Foreskin fibroblast (primary cell): ENCODE measurements at places on chromosomes 3 and 15.
A peak's percentile ranks its signal among the peaks of the same experiment; 100 is the strongest.

- no peak for DNase-seq
Observed at GRCh38 chr15:88012233-88012632, 244.3 kb downstream of the NTRK3 start.

GRCh38 chr15:76345583-76345879 lies 9.0 kb downstream of the ISL2 start:
- DNase-seq: no peak

DNA sequence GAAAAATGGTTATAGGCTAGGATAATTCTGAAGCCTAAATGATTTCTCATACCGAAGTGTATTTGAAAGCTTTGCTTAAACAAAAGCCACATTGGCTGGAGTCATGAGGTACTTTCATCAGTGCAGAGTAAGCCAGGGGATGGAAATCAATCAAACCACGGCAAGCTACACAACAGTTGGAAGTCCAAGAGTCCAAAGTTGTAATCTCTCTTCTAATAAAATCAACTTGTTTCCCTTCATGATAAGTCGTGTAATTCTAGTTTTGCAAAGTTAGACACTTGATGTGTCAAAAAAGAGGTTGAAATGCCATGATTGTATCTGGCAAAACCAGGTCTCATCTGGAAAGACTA lies 250.5 kb upstream of the VEPH1 start:
- DNase-seq: no peak

DNA sequence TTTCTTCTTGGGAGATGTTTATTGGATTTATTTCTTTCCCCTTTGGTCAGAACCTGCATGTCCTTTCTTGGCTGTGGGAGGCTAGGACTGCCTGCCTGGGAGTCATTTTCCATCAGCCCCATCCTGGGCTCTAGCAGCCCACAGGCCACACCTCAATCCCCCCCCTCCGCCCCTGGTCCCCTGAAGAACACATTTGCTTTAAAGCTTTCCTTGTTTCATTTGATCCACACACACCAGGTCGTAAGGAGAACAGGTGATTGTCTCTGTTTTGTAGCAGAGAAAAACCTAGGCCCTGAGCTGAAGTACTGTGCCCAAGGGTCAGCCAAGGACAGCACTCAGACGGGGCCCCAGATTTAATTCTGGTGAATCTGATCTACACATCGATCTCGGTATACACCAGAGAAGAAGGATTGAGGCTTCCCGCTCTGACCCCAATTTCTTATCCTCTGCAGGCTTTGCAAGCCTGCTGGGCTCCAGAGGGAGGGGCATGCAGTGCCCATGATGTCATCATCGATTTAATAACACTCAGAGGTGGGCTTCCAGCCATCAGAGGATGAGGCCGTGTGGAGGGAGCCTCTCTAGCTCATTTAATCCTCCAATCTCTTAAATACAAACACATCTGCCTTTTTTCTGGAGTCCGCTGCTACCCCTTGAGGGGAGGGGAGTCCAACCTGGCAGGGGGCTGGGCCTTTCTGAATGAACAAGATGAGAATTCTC lies 1.7 kb upstream of the CLN6 start:
- no peak for DNase-seq

DNA sequence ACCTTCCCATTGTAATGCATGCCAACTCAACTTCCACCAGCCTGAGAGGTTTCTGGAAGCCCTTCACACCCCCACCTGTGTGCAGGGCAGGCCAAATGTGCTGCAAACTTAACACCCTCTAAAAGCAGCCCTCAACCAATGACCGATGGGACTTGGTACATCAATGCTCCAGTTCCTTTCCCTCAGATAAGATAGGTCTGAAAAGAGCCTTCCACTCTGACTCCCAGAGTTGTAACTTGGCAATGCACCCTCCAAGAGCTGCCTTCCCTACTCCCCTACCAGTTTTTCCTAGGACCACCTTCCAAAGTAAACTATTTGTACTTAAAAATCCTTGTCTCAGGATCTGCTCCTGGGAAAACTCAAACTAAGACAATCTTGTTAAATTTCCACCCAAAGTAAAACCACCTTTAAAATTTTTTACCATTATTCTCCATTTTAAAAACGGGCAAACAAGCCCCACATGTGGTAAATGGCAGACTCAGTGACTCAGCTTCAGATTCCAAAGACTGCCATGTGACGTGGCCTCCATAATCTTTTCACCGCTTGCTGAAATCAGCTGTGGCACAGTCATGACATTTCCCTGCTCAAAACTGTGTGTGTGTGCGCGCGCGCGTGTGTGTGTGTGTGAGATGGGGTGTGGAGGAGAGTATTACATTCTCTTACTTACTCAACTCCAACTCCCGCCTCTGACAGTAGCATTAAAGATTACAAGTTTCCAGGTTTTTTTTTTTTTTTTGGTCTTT lies 17.2 kb downstream of the RASGRP1 start:
- DNase-seq: peak; percentile 74

DNA sequence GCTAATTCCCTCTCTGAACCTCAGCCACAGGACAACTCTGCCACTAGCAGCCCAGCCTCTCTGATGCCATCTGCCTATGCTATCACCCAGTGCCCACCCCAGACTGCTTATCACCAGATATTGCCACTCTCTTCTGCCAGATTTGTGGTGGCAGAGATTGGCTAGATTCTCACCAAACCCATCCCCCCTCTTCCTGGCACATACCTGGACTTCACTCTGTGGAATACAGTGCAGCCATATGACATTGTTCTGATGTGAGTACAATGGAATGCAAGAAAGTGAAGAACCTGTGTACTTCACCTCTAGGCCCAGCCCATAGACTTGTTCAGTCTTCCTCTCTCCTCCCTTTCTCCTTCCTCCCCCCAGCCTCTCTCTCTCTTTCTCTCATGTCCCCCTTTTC lies 46.9 kb upstream of the NTRK3 start:
- no peak for DNase-seq

DNA sequence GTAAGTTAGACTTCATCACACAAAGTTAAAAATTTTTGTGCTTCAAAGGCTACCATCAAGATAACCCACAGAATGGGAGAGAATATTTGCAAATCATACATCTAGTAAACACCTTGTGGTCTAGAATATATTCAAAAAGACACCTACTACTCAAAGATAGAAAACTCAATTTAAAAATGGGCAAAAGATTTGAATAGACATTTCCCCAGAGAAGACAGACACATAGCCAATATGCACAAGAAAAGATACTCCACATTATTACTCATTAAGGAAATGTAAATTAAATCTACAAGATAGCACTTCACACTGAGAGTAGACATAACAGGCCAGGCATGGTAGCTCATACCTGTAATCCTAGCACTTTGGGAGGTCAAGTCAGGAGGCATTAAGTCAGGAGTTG lies 87.8 kb upstream of the MANF start:
- DNase-seq: no peak

GRCh38 chr15:74763416-74763815 lies 14.8 kb downstream of the CYP1A2 start:
- no peak for DNase-seq

- DNase-seq: no peak
Observed at GRCh38 chr15:34773917-34774316, 19.1 kb upstream of the GJD2 start.

DNA sequence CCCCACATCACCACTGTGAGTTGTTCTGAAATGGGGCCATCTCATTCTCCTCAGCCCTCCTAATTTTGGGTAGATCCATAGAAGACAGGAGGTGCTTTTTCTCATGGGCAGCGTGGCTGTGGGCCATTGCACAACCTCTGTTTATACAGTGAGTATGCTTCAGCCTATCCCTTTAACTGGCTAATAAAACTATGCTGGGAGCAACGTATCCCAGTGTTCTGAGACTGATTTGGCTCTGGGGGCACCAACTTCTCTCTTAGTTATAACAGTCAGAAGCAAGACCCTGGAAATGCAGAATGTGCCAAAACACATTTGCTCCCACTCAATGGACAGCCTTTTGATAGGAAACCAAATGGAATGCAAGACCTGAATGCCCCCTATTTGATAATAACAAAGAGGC lies 97.1 kb upstream of the ICE2 start:
- peak; percentile 39 for DNase-seq

GRCh38 chr3:11430624-11431023 lies 158.4 kb downstream of the ATG7 start:
- DNase-seq: no peak
